ENCODE measurements at places on chromosomes 11 and 22.

DNA sequence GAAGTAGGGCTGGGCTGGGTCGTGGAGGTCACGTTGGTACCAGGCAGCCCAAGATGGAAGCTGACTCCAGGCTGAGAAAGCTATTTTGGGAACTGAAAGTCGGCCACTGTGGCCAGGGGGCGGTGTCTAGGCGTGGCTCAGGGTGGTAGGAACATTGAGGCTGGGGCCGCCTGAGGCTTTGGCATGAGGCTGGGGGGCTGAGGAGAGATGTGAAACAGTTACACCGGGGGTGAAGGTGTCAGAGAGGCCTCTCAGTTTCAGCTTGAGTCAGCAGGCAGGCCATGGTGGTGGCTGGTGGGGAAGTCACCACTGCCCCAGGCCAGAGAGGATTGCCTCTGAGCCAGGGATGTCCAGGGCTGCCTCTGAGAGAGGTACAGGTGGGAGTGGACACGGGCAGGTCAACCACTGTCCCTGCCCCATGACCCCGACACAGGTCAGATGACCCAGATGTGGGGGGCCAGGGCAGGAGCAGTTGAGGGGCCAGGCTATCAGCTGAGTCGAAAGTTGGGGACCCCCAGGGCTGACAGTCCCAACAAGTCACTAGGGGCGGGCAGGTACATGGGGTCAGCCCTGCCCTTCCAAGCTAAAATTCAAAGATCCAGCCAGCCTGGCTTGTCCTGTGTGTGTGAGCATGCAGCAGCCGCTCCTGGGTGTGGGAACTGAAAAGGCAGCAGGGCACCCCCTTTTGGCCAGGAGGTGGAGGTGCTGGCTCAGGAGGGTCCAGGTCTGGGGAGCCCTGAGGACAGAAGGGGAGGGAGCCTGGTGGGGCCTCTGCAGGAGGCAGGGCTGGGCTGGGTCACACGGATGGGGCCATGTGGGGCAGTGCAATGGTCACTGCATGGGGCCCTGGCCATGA lies 7.2 kb downstream of the KCNK7 start:
- no peak for DNase-seq

GRCh38 chr11:78420796-78421209 lies 3.2 kb upstream of the GAB2 start:
- no peak for DNase-seq

DNA sequence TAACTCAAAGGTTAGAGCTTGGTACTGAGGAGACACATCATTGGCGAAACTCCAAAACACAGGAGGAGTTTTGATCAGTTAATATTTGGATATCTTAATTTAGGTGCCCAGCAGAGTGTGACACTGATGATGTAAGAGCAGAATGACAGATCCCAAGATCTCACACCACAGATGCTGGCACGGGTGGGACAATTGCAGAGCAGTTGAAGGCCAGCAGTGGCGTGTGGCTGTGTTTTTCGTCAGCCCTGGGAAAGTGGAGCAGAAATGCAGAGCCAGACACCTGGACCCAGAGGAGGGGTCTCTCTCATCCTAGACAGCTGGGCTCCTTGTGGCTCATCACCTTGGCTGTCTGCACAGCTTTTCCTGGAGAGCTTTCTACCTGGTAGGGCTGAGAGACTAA lies 59.7 kb upstream of the CTTN start:
- DNase-seq: no peak

- DNase-seq: no peak
Observed at GRCh38 chr22:44244265-44244822, 63.6 kb downstream of the PARVG start.

DNA sequence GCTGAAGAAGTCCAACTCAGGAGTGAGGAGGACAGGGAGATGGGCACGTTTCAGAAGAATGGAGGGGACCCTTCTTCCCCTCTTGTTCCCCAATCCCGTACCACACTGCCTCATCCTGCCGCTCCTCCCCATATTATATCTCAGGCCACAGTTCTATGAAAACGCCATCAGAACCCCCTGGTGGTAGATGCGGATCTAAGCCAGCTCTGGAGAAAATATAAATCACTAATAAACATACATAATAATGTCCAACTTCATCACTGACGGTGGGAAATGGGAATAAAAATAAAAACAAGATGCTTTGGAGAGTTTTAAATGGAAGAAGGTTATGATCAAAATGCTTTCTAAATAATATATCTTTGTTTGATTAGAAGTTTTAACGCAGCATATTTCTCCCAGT lies 400.3 kb downstream of the CADM1 start:
- DNase-seq: no peak

- no peak for DNase-seq
Observed at GRCh38 chr11:10930224-10930971, 72.5 kb upstream of the ZBED5 start.

- no peak for DNase-seq
Observed at GRCh38 chr11:61860054-61860903, 31.1 kb downstream of the FADS3 start.

DNA sequence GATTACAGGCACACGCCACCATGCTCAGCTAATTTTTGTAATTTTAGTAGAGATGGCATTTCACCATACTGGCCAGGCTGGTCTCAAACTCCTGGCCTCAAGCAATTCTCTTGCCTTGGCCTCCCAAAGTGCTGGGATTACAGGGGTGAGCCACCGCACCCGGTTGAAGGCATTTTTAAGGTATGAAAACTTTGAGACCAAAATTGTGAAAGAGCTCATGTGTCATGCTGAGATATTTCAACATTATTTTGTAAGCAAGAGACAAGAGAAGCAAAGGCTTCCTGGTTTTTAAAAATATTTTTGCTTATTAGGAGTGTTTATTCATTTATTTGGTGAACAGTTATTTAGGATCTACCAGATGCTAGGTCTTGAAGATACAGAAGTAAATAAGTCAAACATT lies 6.8 kb downstream of the NHERF4 start:
- no peak for DNase-seq

GRCh38 chr11:18731441-18731840 lies 5.5 kb upstream of the IGSF22 start:
- DNase-seq: no peak

- no peak for DNase-seq
Observed at GRCh38 chr22:45552580-45553350, 50.1 kb downstream of the FBLN1 start.

DNA sequence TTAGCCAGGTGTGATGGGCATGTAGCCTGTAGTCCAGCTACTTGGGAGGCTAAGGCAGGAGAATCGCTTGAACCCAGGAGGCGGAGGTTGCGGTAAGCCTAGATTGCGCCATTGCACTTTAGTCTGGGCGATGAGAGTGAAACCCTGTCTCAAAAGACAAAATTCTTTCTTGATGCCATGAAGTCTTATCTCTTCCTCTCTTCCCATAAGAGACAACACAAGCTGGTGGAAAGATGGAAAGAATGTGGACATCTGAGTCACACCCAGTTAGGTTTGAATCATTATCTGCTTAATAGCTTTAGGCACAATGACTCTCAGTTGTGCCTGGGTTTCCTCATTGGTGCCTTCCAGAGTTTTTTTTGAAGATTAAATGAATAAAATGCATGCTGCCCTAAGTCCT lies 35.3 kb downstream of the KREMEN1 start:
- DNase-seq: no peak

GRCh38 chr11:1230456-1231395 lies 7.9 kb downstream of the MUC5B start:
- no peak for DNase-seq

- no peak for DNase-seq
Observed at GRCh38 chr22:21752276-21752675, 16.7 kb upstream of the YPEL1 start.

DNA sequence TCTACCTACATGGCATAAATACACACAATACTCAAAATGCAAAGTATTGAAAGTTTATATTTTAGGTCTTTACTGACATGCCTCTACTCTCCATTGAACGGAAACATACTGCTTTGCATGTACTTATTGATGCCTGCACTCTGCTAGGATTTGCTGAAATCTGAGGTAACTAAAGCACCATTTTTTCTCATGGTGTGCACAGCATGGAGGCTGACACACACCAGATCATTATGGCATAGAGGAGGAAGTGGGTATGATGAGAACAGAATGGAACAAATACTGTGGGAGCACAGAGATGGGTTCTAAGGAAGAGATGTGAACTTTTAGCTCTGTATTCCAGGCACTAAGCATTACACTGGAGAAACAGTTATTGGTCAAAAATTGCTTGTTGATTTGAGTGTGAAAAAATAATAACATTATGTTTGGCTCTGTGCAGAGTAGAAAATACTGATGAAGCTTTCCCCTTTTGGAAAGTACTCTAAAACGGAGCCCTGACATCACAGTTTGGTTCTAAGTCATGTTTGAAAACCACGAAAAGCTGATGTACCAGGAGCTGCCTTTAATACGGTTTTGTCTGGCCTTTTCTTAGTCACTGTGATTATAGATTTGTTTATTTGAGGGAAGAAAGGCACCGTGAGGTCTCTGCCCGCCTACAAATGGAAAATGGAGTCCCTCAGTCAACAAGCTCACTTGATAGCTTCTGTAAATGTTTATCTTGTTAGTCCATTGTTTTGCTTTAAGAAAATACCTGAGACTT lies 5.6 kb downstream of the OR52R1 start:
- DNase-seq: no peak

DNA sequence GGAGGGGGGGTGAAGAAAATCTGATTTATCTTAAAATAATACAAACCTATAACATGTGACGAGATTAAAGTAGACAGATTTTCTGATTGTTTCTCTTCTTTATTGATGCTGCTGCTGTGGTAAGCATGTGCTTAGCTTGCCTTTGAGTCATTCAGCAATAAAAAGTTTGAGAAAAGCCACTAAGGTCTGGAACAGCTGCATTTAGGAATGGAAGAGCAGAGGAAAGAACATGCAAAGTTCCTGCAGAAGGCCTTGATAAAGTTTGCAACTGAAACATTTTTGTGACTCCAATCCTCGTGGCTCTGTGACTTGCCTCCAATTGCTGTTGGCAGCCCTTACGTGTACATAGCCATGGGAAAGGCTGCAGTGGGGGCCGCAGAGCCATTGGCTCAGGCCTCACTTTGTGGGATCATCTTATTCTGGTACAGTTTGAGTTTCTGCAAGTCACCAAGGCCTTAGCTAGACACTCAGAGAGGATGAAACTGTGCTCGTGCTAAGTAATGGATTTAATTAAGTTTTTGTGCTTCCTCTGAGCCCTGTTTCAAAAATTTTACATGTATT lies 370.2 kb downstream of the AASDHPPT start:
- no peak for DNase-seq

GRCh38 chr11:19669511-19669910 lies 43.1 kb upstream of the NAV2 start:
- DNase-seq: no peak

DNA sequence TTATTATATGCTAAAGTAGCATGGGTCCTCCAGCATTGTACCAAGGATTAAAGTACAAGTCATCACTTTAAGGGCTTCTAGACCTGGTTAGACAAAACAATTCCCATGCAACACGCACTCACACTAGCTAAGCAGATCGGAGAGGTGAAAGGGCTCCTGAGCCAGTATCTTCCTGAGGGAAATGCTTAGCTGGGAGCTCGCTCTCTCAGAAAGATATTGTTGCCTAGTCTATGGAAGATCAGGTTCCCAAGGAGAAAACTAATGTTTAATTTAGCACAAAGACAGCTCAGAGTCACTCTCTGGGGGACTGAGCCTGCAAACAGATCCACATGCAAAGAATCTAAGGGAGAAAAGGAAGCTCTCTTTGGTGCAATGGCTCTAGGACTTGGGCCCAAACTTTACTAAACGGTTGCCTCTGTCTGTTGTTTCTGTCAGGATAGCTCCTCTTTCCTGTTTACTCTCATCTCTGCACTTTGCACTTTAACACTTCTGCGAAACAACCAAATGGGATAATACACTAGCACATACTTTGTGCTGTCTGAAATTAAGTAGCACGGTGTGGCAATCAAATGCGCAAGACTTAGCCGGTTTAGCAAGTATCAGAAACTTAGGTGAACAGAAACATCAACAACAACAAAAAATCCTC lies 10.7 kb downstream of the MAML2 start:
- DNase-seq: no peak

DNA sequence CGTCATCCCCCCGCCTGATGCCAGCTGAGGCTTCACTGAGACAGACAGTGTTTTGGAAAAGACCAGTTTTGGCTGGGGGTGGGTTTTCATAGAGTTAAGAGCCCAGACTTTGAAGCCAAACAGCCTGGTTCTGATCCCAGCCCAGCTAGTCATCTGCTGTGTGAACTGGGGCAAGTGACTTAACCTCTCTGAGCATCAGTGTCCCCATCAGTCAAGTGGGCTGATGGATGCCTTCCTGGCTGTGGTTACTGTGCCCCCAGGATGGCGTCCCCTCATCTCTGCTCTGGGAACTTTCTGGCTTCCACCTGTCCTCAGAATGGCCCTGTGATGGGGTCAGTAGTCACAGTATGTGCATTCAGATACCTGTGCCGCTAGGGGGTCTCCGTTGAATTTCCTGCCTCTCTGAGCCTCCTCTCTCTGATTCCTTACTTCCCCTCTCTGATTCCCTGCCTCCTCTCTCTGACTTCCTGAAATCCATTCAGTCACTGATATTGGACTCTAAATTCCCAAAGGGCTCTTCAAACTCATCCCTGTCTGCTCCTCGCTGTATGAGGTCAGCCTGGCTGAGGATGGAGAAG lies 2.4 kb downstream of the RASD2 start:
- DNase-seq: no peak

DNA sequence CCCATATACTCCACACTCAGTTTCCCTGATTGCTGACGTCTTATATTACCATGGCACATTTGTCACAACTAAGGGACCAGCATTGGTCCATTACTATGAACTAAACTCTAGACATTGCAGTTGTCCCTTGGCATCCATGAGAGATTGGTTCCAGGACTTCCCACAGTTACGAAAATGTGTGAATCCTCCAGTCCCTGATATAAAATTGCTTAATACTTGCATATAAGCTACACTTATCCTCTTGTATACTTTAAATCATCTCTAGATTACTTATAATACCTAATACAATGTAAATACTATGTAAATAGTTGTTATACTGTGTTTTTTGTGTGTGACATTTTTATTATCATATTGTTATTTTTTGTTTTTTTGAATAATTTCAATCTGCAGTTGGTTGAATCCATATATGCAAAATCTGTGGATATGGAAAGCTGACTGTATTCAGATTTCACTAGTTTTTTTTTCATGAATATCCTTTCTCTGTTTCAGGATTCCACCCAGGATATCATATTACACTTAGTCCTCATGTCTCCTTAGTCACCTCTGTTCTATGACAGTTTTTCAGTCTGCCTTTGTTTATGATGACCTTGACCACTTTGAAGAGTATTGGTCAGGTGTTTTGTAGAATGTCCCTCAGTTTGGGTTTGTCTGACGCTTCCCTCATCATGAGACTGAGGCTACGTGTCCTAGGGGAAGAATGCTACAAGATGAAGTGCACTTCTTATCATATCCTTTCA lies 55.3 kb downstream of the INSC start:
- no peak for DNase-seq
